ENCODE measurements at places on chromosomes 1 and 21. TPM values are rescaled to one million over a fixed set of nuclear protein-coding genes. Genes with fewer than 3 reads are reported as not detected.
A peak's percentile ranks its signal among the peaks of the same experiment; 100 is the strongest.

The HENMT1 gene
- total RNA-seq: 19.3 TPM

The EPHX1 gene
- total RNA-seq: 5.0 TPM

DNA sequence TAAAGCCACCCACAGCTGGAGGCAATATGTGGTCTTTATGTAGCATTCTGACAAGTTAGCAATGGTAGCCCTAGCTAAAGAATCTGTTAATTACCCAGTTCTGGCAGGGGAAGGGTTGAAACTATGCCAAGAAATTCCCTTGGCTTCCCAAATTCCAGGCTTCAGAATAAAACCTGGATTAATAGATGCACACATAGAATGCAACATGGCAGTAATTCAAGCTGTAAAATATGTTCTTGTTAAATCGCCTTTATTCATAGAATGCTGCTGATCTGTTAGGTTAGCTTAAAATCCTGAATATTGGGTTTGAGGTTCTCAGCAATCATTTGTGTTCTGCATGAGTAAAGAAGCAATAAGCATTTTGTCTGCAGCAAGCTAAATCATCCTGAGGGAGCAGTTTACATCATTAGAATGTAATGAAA, 80.1 kb downstream of the ZNF326 start:
- no peak for DNase-seq

The UBASH3A gene
- total RNA-seq: 13.5 TPM

DNA sequence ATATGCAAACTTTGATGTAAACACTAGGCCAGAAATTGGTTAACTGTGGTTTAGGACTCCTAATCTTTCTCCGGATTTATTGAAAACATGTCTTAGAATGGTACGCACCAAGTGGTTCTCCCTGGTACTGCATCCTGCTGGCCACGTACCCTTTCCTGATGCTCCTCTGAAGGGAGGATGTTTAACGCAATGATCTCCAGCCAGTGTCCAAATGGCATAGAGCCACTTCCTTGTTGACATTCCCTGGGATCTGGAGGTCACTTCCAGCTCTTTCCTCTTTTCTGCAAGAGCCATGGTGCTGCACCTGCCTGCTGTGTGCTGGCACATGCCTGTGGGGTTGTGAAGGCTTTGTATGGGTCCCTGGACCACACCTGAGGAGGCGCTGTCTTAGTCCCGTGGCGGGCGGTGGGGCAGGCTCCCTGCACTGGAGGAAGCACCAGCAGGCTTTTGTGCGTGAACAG, 53.9 kb downstream of the GALNT2 start:
- peak; percentile 40 for DNase-seq

DNA sequence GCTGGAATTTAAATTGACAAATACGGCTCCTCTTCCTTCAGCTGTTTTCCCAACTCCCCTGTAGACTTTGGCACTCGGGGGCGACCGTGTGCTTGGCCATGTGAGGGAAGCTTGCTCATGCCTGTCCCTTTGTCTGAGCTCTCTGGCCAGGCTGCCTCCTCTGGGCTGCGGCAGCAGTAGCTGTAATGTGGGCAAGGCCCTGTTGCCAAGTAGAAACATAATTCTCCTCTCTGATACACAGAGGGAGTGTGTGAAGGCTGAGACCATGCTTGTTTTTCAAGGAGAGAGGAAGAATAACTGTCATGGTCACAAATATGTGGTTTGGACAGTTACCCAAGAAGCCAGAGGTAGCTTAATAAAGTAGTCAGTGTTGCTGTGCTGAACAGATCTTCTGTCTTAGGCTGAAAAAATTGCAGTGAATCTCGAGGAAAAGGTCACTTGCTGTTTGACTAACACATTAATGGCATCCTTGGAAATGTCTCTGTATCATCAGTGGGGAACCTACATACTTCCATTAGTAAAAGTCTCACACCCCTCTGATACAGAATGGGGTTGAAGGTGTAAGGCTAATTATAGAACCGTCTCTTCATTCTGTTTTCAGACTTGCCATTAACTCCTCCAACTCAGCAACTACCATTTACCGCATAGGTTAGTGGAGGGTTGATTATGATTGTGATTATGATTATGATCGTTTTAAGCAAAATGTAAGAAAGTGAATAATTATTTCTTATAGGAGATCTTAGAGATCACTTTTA, 94.6 kb downstream of the TGFB2 start:
- no peak for DNase-seq

GRCh38 chr1:227885648-227886502, 61.9 kb downstream of the WNT9A start:
- DNase-seq: no peak

DNA sequence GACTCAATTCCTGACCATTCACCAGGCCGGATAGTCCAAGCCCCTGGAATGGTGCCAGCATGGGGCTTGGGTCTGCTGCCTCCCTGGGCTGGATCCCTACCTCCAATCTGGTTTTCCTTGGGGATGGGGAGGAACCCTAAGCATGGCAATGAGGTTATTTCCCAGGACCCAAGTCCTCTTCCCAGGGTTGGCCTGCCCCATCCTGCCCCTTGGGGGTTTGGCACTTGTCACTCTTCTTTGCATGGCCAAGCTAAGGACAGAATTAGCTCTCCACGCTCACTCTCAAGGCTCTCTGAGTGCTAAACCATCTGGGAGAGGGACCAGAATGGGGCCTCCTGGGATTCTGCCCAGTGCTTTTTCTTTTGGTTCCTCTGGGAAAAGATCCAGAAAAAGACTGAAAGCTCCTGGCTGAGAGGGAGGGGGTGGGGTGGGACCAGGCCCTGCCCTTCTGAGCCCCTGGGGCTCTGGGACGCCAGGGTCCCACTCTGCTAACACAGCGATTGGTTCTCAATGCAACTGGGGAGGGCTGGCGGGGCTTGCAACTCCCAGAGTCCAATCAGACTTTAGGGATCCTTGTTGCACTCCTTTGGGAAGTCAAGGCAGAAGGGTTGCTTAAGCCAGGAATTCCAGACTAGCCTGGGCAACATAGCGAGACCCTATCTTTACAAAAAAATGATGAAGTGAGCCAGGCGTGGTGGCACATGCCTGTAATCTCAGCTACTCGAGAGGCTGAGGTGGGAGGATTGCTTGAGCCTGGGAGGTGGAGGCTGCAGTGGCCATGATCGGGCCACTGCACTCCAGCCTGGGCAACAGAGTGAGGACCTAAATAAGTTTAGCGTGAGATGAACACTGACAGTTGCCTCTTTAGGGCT, 52.7 kb downstream of the DHRS3 start:
- no peak for DNase-seq

GRCh38 chr1:181662606-181663005, 179.3 kb downstream of the CACNA1E start:
- no peak for DNase-seq

- DNase-seq: no peak
These were observed 80.5 kb upstream of the SOX13 start for GRCh38 chr1:203992440-203992839.

DNA sequence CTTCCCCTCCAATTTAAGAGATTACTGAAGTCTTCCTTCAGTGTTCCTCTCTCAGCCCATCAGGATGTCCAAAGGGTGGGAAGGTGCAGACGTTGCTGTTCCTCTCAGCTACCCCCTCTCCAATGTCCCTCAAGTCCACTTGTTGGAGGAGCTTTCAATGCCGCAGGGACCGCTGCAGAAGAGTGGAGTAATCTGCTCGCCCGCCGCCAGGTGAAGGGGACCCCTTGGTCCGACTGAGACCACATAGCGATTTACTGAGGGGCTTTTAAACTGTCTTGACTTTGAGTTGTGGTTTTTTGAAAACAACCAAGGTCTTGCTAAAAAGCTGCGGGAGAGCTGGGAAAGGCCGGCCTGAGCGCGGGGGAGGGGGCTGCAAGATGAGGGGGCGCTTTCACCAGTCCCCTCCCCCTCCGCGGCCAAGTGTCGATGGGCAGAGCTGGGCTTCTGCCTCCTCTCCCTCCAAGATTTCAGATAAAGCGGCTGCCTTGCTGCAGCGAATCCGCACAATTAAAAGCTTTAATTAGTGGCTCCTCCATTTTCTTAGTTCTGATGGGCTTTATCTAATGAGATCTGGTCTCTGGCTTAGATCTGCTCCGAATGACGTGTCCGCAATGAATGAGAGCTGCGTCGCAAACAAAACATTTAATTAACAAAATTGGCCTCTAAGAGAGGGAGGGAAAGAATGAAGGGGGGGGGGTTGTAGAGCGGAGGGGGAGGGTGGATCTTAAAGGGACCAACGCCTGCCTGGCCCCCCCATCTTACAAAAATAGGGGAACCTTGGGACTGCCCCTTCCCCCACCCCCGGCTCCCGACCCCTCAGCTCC, 5.9 kb downstream of the LMO4 start:
- peak; percentile 6 for DNase-seq

- peak; percentile 69 for DNase-seq
These were observed 92.4 kb upstream of the DPT start for GRCh38 chr1:168821434-168821833.

DNA sequence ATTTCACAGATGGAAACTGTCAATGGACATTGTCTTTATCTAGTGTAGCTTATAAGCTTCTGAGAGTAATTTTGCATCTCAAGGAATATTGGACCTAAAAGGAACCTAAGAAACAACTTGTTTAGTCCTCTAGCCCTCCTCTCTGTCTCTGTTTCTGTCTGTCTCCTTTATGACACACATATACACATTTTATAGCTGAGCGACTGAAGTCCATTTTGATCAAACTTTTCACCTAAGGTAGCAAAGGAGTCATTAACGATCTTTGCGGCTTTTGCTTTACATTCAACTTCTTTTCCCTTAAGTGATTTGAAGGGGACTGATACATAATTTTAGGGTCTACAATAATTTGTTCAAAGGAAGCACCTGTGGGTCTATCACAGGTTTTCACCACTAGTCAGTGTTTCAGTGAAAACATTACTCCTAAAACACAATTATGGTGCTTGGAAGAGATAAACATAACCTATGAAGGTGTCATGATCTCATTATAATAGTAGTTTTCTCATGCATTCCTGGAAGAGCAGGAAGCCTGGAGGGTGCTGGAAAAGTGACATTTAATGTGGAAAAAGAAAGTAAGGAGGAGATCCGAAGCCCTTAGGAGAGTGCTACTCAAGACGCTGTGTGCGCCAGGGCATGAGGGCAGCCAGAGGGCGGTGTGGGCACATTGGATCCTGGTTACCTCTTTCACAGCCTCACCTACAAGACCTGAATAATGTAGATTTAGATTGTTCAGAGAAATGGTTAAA, 248.6 kb downstream of the DNM3 start:
- DNase-seq: peak; percentile 83

DNA sequence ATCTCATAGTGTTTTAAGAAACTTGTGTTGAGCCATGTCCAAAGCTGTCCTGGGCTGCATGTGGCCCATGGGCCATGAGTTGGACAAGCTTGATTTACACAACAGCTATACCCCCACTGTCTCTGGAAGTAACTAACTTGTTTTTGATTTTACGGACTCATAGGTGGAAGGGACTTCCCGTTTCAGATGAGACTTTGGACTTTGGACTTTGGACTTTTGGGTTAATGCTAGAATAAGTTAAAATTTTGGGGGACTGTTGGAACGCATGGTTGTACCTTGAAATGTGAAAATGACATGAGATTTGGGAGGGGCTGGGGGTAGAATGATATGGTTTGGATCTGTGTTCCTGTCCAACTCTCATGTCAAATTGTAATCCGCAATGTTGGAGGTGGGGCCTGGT, 52.6 kb upstream of the ZSWIM5 start:
- no peak for DNase-seq

DNA sequence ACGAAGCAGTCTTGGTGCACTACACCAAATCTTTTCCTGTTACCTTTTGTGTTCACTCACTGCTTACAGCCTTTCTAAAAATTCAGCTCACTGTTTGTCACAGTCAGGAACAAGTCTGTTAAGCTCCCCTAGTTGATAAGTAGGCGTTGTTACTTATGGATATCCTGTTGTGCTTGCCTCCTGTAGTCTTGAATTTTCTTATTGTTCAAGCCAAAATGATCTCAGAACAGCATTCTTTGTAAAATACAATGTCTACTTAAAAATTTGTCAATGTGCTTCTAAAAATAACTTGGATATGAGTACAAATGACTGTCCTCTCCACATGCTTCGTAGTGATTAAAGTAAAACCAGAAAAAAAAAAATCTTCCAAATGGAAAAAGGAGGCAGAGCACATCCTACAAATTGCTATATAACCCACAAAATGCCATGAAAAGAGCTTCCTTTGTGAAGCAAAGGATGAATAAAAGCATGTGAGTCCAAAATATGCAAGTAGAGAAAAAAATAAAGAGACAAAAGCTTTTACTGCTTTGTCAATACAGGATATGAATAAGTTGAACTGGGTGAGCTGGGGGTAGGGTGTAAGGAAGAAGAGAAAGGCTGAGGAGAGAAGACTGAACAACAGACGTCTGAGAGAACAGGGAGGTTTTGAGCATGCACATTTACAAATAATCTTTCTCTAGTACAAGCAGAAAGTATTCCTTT, 228.9 kb upstream of the ADGRL4 start:
- no peak for DNase-seq

The B4GALT2 gene
- total RNA-seq: 18.7 TPM

The TCP10L gene
- total RNA-seq: 0.50 TPM

GRCh38 chr1:184531296-184531695, 144.5 kb downstream of the C1orf21 start:
- no peak for DNase-seq

DNA sequence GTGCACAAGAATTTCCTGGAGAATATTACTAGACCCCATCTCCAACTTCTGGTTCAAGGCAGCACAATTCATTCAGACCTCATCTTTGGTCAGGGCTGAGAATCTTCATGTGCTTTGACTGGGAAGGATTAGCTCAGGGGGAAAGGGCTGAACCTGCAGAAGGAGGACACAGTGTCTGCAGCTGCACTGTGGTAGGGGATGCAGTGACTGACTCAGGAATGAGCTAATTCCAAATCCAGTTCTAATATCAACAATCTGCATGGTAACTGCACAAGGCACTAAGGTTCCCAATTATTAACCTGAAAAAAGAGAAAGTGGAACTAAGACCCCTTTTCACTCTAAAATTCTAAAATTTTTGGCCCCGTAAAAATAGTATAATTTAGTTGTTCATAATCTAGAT, 31.6 kb downstream of the TTLL7 start:
- no peak for DNase-seq
